ENCODE measurements at places on chromosomes 1 and 21.

DNA sequence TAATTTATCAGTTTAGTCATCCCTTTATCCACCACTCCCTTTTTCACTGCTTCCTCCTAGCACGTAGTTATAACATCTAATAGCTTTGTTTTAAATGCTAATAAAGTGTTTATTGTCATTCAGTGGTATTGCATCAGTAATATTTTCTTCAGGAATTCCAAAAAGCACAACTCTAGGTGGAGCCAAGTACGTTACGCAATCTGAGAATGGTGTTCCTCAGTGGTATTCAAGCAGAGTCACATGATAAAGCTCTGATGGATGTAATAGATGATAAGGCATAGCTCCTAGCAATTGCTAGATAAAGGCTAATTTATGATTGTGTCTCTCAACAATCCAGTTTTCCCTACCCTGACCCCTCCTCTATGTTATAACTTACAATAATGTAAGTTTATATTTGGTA lies 494.6 kb upstream of the ADGRL4 start:
- DNase-seq = no peak

GRCh38 chr1:185517808-185518419 lies 200.9 kb upstream of the IVNS1ABP start:
- DNase-seq = no peak

- DNase-seq = no peak
Measured at GRCh38 chr1:10709646-10710045, 86.8 kb downstream of the CASZ1 start.

DNA sequence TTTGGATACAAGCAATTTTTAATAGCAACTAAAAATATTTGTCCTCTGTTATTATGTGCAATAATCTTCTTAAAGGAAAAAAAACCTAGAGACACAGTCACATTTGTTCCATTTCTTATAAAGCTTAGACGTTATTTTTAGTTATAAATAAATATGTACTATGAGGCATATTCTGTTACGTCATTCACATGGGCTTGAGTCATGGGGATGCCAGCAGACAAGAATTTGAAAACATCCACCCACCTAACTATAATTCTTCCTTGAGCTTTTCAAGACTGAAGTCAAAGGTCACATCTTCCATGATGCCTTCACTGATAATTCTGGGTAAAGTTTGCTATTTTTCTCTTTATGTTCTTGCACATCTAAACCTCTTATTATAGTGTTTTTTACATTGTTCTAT lies 268.8 kb downstream of the KCTD3 start:
- DNase-seq = no peak

DNA sequence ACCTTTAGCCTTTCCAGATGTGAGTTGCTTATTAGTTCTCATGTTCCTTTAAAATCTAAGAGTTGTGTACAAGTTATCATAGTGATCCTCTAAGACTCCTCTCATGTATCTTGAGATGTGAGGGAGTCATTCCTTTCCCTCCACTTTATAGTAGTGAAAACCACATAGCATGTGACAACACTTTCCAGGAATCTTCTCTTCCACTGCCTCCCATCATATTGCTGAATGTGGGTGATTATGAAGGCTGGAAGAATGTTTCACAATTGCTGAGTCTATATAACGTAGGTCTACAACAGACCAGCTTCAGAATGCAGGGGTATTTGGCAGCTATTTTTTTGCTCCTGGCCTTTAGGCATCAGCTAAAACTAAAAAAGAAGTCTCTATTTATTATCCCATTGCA lies 44.7 kb upstream of the LRRC7 start:
- no peak for DNase-seq

DNA sequence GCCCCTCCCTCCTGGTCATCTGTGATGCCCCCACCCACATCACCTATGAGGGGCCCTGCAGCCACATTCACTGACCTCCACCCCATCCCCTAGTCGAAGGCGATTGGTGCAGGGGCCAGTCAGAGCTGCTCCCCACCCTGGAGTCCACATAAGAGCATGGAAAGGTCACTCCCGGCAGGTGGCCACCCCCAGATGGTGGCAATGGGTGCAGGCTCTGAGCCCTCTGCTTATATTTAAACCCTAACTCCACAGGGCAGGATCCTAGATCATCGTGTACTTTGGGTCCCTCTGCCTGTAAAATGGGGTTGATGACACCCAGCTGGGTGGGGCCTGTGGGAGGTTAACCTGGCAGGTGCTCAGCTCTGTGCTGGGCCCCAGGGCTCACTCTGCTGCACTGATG lies 186.8 kb upstream of the C1orf174 start:
- DNase-seq = no peak

GRCh38 chr1:66770240-66770639 lies 18.0 kb downstream of the DYNLT5 start:
- DNase-seq = no peak

- no peak for DNase-seq
Measured at GRCh38 chr1:25519624-25520023, 23.8 kb upstream of the LDLRAP1 start.

GRCh38 chr1:39098546-39099250 lies 72.5 kb downstream of the NDUFS5 start:
- peak; percentile 42 for DNase-seq

DNA sequence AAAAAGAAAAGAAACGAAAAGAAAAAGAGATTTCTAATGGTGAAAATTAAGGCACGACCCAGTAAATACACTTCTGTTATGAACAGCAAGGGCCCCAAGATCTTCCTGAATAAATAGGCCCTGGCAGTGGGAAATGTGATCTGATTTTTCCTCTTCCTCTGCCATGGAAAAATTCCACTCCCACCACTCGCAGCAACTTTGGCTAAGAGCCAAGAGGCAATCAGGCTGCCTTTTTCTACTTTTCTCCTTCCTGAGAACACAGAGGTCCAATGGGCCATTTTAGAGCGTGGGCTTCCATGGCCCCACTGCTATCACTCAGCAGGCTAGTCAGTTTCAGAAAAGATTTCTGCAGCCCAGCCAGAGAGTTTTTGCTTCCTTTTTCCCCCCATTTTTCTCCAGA lies 33.7 kb upstream of the AK4 start:
- DNase-seq = no peak

- no peak for DNase-seq
Measured at GRCh38 chr1:116314305-116314919, 58.6 kb upstream of the ATP1A1 start.

DNA sequence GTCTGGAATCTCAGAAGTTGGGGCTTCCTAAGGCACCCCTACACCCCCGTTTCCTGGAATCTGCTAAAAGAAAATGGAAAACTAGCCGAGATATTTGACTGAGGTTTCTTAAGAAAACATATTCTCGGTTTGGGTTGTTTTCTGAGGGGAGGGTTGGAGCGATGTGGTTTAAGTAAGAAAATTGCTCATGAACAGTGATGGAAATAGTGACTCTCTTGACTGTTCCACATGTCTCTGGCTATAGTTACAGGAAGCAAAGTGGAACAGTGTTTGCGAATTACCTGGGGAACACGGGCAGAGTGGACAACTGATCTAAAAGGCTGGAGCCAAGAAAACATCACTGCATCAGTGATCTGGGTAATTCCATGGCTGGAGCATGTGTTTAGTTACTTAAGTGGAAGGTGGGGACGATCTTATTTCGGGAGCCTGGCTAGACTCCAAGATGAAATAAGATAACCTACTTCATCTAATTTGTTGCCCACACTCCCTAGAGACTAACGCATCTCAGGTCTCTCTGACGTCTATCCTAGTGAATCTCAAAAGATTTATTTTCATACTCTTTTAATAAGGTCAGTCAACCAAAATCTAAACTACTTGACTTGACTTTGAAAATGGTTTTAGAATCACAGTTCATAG lies 92.4 kb downstream of the KCNJ15 start:
- DNase-seq = no peak

GRCh38 chr1:235112297-235113182 lies 16.1 kb downstream of the TOMM20 start:
- DNase-seq = no peak

GRCh38 chr21:33386222-33386784 lies 16.9 kb upstream of the IFNGR2 start:
- DNase-seq = no peak

GRCh38 chr1:171805395-171806115 lies 24.1 kb downstream of the METTL13 start:
- DNase-seq = no peak

- DNase-seq = no peak
Measured at GRCh38 chr1:220151454-220151853, 57.5 kb downstream of the IARS2 start.

- no peak for DNase-seq
Measured at GRCh38 chr1:17719874-17720273, 35.3 kb upstream of the ACTL8 start.

DNA sequence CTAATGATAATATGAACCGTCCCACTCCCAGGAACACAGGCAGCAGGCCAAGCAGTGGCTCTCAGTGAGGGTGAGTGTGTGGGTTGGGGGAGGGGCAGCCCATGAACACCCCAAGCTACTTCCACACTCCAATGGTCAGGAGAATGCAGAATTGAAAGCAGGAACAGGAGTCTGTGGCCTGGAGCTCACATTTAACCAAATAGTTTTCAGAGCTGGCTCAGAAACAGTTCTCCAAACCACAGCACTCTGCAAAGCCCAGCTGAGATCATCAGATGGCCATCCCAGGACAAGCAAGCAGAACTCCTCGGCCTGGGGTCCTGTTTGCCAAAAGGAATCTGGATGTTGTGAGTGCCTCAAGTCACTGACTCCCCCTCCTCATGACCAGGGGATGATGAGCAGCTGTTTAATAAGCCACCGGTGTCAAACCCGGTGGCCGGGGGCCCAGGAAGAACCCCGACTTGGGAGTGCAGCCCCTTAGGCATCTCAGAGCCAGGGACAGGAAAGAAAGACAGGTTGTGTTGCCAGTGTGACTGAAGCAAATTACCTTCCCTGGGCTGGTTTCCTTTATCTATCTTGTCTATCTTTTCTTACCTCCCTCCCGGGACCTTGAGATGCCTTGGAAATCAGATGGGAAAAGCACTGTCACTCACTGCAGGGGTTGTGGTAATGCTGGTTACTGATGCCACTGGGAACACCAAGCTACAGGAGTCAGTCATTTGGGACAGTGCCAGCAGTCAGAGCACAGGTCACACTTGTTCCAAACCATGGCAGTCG lies 20.4 kb downstream of the DEGS1 start:
- no peak for DNase-seq

GRCh38 chr1:928825-929661 lies 5.3 kb downstream of the SAMD11 start:
- no peak for DNase-seq

GRCh38 chr1:226799634-226800281 lies 60.7 kb upstream of the ITPKB start:
- DNase-seq = no peak

- peak; percentile 39 for DNase-seq
Measured at GRCh38 chr21:34073749-34074282, 438 bp downstream of the MRPS6 start.

GRCh38 chr1:54950369-54951163 lies 29.9 kb upstream of the TMEM61 start:
- peak; percentile 42 for DNase-seq

DNA sequence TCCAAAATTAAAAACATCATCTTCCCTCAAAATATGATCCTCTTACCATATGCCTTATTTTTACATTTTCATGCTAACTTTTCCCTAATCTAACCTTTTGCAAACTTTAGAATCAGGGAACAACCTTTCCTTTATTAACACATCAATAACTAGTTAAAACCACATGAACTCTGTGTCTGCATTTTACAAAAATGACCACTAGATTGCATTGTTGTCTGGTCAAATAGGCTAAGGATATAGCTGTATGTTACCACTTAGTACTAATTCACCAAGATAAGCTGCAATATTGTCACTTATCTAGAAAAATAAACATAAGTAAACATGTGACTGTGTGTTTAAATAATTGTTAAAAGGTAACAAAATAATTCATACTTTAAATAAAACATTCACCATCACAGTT lies 82.3 kb downstream of the DENND1B start:
- DNase-seq = no peak

GRCh38 chr1:33111965-33112364 lies 31.0 kb downstream of the AZIN2 start:
- DNase-seq = no peak

GRCh38 chr1:53279296-53280200 lies 41.2 kb upstream of the MAGOH start:
- DNase-seq = no peak

DNA sequence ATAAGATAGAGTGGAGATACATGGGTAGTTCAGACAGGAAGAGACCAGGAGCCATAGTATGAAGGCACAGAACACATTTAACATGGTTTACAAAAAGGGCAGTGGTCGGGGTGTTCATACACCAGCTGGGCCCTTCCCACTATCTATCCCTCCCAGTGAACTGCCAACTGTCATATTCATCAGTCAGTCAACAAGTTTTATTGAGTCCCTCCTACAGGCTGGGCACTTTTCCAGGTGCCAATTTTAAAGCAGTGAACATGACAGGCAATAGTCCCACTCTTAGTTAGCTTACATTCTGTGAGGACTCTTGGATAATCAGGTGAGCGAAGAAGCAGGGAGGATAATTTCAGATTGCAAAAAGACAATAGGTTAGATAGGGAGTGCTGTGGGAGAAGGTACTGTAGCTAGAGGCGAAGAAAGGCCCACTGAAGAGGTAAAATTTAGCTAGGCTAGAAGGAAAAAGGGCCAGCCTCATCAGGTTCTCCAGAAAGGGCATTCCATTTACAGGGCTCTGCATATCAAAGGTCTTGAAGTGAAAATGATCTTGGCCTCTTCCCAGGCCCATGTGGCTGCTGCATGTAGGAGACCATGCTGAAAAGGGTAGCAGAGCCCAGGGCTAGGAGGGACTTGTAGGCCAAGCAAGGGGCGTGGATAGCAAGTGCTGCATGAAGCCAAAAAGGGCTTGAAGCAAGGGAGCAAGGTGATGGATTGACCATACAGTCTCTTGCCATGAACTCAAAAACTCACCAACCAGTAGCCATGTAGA lies 274.7 kb upstream of the SNX7 start:
- no peak for DNase-seq

DNA sequence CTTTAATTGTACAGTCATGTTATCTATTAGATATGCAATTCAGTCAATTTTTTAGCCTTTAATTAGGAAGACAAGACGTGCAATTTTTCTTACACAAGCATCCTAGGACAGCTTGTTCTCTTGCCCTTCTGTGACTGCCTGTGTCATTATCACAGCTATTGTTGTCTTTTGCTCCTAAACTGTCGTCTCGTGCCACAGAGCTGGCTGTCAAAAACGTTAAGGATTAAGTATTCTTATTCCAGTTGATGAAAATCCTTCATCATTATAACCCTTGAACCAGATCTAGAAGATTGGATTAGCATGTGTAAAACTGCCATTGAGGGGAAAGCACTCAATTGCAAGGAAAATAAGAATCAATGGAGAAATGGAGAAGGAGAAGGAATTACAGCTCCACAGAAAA lies 43.8 kb upstream of the AIM2 start:
- DNase-seq = no peak

GRCh38 chr1:36532810-36533401 lies 50.2 kb upstream of the CSF3R start:
- no peak for DNase-seq

Measured in activated gamma-delta T cell treated with Interleukin-2 at 50 U/mL for 16 hours (primary cell).